ENCODE measurements at places on chromosomes 7 and 10.
A peak's percentile ranks its signal among the peaks of the same experiment; 100 is the strongest.

DNA sequence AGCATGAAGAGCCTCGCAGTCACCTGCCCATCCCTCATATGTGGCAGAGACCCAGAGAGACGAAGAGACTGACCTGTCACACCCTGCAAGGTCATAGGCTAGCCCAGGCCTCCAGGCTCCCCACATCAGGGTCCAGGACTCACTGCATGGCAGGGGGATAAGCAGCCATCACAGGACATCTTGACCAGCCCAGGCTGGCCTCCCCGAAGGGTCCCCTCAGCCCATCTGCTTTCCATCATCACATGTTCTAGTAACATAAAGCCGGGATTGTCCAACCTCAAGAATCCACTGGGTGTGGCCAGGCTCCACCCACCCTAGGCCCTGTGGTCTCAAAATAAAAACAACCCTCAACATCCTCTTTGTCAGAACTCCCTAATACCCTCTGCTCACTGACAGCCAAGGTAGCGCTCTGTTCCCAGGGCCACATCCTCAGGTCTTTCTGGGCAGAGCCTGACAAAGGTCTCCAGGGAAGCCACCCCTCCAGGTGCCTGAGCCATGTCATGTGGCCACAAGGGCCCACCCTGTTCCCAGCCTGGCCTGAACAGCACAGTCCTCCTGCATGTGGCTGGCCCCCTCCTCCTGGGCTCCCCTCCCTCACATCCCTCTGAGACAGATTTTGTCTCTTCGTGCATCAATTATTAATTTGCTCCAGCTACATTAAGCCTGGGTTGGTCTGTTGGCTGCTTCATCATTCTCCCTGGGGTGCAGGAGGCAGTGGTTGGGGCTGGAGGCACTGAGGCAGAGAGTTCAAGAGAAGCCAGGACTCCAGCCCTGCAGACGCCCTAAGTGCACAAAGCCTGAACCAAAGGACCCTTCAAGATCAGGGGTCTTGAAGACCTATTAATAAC is 131.8 kb upstream of the UNC5B start:
- no peak for DNase-seq

DNA sequence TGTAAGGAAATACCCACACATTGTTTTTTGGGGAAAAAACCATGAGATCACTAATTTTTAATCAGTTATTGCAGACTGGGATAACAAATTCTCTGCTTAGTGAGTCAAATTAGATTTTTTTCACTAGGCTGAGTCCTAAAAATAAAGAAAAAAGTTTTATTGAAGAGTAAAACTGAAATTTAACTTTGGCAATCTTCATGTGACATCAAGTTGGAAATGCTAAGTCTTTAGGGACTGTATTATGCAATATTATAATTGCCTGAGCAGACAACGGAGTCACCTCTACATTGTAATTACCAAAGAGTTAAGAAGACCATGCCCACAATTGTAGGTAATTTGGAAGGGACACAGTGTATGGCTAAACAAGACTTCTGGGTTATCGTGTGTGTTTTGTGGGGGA is 2.2 kb upstream of the CLEC5A start:
- no peak for DNase-seq

- DNase-seq, result no peak
Measured at GRCh38 chr7:132646052-132646451, 69.8 kb upstream of the PLXNA4 start.

DNA sequence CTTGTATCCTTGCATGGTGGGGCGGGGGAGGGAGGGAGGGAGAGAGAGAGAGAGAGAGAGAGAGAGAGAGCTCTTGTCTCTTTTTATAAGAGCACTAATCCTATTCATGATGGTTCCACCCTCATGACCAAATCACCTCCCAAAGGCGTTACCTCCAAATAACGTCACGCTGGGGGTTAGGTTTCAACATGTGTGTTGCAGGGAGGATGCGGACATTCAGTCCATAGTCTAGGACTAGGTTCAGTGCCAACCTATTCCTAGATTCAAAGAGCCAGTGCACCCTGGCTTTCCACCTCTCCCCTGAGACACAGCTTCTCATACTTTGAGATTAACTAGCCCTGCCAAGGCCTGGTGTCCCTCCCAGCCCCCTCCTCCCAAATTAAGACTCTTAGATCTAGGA is 123.0 kb downstream of the GRK5 start:
- no peak for DNase-seq

DNA sequence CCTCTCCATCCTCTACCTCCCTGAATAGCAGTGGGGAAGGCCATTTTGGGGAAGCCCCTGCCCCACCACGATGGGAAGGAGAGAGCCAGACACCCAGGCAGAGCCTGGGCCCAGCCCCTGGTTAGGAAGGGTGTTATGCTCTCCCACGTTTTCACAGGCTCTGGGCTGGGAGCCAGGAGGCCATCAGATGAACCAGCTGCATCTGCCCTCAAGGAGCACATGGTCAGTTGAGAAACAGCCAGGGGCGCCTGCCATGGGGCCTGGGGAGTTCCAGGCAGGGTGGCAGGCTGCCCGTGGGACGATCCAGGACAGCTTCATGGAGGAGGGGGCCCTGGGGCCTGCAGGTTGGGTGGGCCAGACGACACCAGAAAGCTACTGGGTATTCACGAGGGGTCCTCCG is 47.5 kb downstream of the CAMK2B start:
- no peak for DNase-seq

DNA sequence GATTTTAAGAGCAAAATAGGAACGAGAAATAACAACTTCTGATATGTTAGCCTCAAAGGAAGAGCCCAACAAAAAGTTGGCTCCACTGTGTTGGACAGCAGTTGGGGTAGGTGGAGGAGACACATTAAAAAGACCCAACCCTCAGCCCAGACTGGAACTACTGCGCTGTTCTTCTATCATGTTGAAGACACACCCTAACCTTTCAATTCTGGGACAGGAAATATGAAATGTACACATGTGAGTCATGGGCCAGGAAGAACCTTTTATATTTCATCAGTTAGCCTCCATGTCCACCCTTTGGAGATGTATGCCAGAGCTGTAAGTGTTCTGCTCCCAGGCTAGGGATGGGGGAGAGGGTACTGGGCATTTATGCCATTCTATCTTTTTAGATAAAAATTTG is 22.1 kb downstream of the CLDN12 start:
- no peak for DNase-seq

GRCh38 chr10:35640474-35640873 is 1.6 kb downstream of the FZD8 start:
- peak; percentile 65 for DNase-seq

DNA sequence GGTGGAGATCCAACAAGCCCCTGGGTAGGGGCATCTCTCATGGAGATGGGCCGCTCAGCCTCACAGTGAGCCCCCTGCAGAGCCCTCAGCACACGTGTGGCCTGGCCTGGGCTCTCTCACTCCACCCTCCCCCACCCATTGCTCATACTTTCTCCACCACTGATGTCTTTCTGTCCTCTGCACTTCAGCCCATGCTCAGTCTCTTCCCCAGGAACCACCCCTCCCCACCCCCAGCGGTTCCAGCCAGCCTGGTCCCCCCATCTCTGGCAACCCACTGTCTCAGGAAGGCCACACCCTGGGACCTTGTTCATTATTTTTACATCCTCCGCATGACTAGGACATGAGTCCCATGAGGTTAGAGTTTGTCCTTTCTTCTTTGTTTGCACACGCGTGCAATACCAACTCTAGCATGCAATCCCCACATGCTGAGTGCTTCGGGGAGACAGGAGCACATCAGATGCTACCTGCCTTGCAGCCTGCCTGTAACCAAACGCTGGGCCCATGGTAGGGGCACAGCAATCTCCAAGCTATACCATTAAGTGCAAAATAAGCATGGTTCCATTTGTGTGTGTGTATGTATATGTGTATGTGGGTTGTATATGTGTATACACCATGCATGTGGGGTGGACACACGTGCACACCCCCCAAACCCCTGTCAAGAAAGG is 408.4 kb upstream of the FOXK1 start:
- no peak for DNase-seq

DNA sequence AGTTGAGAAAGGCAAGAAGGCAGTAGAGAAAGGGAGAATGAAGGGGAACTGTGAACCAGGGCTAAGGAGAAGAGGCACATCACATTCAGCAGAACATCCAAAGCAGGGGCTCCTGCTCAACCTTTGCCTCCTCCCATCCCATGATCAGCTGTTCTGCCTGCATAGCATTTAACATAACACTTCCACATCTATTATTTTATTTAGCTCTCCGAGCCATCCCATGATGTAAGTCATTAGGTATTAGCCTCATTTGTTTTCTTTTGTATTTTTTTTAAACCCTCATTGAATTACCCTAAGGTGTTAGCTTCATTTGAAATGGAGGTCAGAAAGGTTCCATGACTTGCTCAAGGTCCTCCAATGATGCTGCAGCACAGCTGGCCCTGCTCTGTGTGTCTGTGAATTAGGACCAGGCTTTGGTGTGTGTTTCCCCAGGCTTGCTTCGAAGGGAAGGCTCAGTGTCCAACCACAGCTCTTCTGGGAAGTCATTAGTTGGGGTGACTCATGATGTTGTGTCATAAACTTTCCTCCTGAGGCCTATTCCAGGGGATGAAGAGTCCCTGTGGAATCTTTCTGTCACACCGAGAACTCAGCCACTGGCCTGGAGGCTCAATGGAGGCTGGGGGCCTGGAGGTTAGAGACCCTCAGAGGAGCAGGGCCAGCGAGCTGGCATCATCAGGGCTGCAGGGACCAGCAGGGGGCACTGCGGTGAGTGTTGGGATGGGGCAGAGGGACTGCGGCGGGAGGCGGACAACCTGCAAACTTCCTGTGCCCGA is 16.5 kb downstream of the NPFFR1 start:
- DNase-seq, result no peak

DNA sequence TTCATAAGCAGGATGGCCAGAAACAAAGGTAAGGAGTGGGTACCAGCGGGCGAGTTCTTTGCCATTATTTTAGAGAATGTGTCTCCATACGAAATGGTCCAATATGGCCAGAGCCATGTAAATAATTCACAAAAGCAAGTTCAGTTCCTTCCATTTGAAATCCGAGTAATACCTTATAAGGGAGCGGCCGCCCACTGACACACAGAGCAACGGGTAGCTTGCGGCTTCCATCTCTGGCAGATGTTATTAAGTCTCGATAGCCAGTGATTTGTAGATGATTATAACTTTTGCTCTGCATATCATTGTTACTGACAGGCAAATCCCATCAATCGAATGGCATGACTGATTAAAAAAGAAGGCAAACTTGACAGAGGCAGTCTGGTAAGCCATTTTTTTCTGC is 63.2 kb downstream of the GFRA1 start:
- DNase-seq, result no peak

- DNase-seq, result no peak
Measured at GRCh38 chr10:100907773-100908363, 4.9 kb upstream of the SLF2 start.

DNA sequence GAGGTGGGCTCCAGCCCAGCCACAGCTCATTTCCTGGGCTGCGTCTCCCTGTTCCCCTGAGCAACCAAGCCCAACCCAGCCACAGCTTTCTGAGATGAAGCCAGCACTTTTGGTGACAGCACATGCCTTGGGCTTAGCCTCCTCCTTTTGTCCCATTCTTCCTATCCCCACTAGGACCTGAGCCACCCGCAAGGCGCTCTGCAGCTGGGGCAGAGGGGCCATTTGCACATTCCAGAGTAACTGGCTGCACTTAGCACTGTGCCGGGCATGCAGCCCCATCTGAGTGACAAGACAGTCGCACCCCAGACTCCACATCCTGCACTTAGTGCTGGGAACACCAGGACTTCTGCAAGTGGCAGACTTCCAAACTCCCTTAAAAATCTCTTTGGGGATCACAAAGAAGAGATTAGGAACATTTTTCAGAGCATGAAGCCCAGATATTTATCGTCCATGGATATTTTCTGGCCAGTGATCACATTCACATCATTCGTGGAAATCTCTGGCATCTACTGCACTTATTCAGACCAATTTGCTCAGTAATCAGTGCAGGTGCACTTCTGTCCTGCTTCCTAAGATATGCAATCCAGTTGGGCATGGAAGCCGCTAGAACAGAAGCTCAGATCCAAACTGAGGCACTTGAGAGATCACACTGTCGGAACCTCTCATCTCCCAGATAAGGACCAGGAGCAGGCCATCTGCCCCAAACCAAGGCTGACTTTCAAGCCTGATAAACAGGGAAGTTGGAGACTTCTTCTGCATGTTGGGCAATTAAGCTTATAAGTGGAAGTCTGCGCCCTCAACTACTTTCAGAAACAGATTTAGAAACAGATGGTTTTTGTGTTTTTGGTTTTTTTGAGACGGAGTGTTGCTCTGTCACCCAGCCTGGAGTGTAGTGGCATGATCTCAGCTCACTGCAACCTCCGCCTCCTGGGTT is 26.4 kb downstream of the CHST15 start:
- DNase-seq, result no peak

GRCh38 chr7:123494193-123494796 is 40.1 kb downstream of the IQUB start:
- peak; percentile 1 for DNase-seq

- no peak for DNase-seq
Measured at GRCh38 chr10:43878386-43878785, 229.7 kb upstream of the ZNF32 start.

DNA sequence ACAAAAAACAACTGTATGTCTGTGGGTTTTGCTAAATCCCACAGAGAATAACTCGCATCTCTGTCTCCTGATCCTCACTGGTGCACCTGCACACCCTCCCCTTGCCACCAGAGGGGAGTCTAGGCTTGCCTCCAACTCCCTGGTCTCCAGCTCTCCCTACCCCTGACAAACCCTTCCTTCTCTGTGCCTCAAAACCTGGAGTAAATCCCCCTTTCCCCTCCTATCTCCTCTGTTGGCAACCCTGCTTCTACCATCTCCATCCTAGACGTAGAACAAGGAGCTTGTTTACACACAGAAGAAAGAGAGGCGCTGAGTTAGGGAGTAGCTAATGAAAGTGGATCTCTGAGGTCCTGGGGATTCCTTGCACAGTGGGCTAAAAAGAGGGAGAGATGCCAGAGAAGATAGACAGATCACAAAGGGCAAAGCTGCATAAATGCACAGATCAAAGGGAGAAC is 6.0 kb downstream of the MBLAC1 start:
- DNase-seq, result no peak

DNA sequence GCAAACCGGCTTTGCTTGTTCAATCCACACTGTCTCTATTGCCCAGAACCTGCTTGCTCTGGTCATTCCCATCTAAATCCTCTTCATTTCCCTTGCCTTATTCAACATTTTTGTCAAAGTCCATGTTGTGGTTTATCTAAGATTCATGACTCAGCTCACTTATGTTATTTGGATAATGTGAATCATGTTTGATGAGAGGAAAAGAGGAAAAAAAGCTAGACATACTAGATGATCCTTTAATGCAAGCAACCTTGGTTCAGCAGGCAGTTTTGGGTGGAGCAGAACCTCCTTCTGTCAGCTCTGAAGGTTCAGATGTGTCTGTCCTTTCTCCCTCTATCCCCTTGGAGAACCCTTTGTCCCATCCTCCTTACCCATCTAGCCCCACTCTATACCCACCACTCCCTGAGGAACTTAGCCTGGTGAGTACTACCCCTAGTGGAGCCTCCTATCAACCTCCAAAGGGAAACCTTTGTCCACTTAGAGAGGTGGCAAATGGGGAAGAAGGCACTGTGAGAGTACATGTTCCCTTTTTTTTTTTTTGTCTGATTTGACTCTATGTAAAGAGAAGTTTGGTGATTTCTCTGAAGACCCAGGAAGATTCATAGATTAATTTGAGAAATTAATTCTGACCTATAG is 2.1 kb upstream of the SAMD9L start:
- no peak for DNase-seq
